Stimulated activated CD4-positive, alpha-beta T cell treated with anti-CD3 and anti-CD28 coated beads, Interleukin-15, amount 100 ng/mL, for 1 hour (primary cell): ENCODE measurements at places on chromosomes 7 and 10.

GRCh38 chr7:68078157-68078710 is 1081.6 kb downstream of the TYW1 start:
- no peak for DNase-seq

GRCh38 chr7:139111811-139112301 is 2.3 kb upstream of the ZC3HAV1 start:
- DNase-seq, result no peak

DNA sequence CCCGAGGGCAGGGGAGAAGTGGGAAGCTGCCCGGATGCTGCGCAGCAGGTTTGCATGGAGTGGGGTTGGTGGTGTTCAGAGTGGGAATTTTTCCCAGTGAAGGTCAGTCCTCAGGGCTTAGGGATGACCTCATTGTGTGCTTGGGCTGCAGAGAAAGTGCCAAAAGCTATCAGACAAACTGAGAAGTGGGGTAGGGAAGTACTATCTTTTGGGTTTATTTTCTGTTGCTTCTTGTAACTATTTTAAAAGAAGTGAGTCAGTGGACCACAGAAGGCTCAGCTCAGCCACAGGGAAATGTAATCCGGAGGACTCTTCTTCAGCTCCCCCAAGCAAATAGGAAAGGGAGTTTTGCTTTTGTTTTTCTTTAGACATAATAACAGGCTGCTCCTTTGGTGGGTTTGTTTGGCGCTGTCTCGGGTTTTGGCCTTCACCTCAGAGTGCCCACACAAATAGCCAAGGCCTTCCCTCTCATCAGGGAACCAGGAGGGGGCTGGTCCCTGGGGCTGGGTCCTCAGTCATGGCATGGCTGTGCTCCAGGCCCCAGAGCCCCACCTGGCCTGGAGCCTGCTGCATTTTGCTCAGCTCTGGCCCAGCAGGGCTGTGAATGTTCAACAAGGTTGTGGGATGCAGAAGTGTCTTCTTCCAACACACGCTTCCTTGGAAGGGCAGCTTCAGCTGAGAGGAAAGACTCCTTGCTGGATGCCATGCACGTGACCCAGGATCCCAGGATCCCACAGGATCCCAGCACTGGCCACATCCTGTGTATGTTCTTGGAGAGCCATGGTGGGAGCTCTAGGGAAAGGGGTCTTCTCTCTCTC is 5.4 kb upstream of the FAM170B start:
- DNase-seq, result no peak

- DNase-seq, result no peak
These were observed 1.7 kb upstream of the SLC35B4 start for GRCh38 chr7:134318443-134318842.

GRCh38 chr7:113652501-113652900 is 266.3 kb downstream of the PPP1R3A start:
- DNase-seq, result no peak
